Thyroid gland (tissue), 4 donors: ENCODE measurements at places on chromosomes 11 and 22. TPM values are rescaled to one million over a fixed set of nuclear protein-coding genes. Genes with fewer than 3 reads are reported as not detected.

The CABP7 gene
- not detected for total RNA-seq

The FOLR2 gene
- 7.2 TPM for total RNA-seq

The VSIG2 gene
- 33.1 TPM for total RNA-seq

The SBF1 gene
- total RNA-seq: 227 TPM

The TSSK2 gene
- not detected for total RNA-seq

The LARGE1 gene
- 15.2 TPM for total RNA-seq

- no peak overlapping the region for H3K4me3 ChIP-seq
- no peaks in the 10 kb centered on the region for H3K36me3 ChIP-seq
- H3K27ac ChIP-seq: no peak overlapping the region
- H3K4me1 ChIP-seq: no peaks in the 10 kb centered on the region
These were observed 49.3 kb downstream of the WT1 start for GRCh38 chr11:32385998-32386397.

DNA sequence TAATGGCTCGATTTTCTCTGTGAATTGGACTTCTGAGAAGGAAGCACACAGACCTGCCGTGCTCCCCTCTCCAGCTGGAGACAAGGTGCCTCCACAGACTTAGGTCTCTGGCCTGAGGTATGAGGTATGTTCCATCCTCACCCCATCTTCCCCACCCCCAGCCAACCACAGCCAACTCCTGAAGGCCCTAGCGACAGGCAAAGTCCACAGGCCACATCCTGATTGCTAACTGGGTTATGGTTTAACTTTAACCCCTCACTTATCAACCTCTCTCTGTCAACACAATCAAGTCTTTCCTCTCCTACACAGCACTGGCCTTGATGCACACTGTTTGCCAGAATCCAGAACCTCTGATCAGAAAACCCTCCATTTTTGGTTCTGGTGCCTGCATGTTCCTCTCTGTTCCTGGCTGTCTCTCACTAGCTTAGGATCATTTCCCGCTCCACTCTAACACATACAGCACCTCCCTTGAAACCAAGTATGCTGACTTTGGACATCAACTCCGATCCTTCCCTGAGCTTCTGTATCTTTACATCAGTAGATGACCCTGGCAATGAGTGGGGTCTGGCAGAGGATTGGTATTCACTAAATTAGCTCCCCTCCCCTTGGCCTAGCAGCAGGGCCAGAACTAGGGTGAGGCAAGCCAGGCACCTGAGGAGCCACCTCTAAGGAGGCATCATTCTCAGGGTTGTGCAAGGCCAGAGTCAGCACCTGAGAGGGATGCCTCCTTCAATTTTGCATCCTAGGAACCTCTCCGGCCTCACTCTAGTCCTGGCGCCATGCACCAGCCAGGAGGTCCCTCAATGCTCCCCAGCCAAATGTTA, 22.0 kb downstream of the JAML start:
- H3K4me1 ChIP-seq: peaks cover 8% of the 10 kb centered on the region
- DNase-seq: peak; percentile 6
- H3K36me3 ChIP-seq: no peaks in the 10 kb centered on the region
- no peaks in the 10 kb centered on the region for H3K27me3 ChIP-seq
- H3K27ac ChIP-seq: no peak overlapping the region

DNA sequence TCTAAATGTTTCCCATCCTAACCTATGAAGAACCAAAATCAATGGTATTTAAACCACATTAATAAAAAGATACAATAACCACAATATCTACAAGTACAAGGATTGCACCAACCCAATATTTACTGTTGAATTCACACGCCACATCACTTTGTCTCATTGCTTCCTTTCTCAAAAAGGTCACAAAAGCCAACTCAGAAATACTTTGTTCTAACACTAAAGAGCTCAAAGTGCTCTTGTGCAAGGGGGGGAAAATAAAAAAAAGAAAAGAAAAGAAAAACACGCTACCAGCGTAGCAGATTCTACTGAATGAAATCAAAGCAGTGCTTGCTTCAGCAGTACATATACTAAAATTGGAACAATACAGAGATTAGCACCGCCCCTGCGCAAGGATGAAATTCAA, 10.5 kb upstream of the ARHGAP32 start:
- DNase-seq: no peak
- peaks cover 3% of the 10 kb centered on the region for H3K4me1 ChIP-seq
- H3K27me3 ChIP-seq: no peaks in the 10 kb centered on the region
- H3K36me3 ChIP-seq: no peaks in the 10 kb centered on the region
- no peak overlapping the region for H3K4me3 ChIP-seq

- H3K27me3 ChIP-seq: no peaks in the 10 kb centered on the region
- no peaks in the 10 kb centered on the region for H3K4me1 ChIP-seq
- no peak overlapping the region for H3K27ac ChIP-seq
- H3K4me3 ChIP-seq: no peak overlapping the region
- no peaks in the 10 kb centered on the region for H3K36me3 ChIP-seq
These were observed 66.5 kb downstream of the CCDC34 start for GRCh38 chr11:27296497-27296896.

DNA sequence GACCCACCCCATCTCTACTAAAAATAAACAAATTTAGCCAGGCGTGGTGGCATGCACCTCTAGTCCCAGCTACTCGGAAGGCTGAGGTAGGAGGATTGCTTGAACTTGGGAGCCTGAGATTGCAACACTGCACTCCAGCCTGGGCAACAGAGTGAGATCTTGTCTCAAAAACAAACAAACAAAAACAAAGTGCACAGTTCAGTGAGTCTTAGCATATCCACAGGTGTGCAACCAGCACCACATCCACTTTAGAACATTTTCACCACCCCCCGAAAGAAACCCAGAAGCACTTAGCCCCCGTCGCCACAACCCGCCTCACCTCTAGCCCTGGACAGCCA, 27.4 kb downstream of the MB start:
- H3K4me1 ChIP-seq: peaks cover 27% of the 10 kb centered on the region
- no peaks in the 10 kb centered on the region for H3K36me3 ChIP-seq
- H3K27ac ChIP-seq: no peak overlapping the region
- H3K4me3 ChIP-seq: no peak overlapping the region

DNA sequence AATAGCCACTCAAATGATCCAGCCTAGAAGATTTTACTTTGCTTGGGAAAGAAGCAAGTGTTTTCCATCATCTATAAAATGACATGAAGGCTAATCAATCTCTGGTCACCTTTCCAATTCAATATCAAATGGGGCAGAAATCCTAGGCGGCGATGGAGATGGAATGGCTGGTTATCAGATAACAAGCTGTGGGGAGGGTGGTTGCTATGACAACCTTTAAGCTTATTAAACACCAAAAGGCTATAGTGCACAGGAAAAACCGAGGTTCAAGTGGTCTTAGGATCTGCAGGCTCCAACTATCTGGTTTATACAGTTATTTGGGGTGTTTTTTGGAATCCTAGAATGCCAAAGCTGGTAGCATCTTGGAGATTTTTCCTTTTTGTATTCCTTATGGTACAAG, 13.9 kb upstream of the BSX start:
- H3K27me3 ChIP-seq: no peaks in the 10 kb centered on the region
- H3K36me3 ChIP-seq: no peaks in the 10 kb centered on the region

- H3K27ac ChIP-seq: no peak overlapping the region
- H3K36me3 ChIP-seq: no peaks in the 10 kb centered on the region
- no peak for DNase-seq
- no peaks in the 10 kb centered on the region for H3K27me3 ChIP-seq
These were observed 14.1 kb upstream of the ALKBH3 start for GRCh38 chr11:43866520-43866919.

DNA sequence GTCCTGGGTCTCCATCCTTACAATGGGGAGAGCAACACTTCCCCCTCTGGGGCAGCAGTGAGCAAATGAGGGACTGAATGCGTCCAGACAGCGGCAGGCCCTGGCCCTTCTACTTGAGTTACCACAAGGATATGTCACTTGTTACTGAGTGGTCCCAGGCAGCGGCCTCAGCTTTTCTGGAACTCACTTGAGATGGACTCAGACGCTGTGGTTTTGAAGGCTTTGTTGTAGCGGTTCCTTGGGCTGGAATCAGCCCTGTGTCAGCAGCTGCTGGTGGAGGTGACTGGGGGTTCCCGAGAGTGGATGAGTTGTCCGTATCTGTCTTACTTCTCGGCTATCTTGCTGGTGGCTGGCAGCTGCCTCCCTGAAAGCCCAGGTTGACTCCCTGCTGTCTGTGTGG, 77.0 kb downstream of the MICAL2 start:
- peaks cover 41% of the 10 kb centered on the region for H3K4me1 ChIP-seq
- no peak overlapping the region for H3K27ac ChIP-seq
- no peaks in the 10 kb centered on the region for H3K36me3 ChIP-seq

DNA sequence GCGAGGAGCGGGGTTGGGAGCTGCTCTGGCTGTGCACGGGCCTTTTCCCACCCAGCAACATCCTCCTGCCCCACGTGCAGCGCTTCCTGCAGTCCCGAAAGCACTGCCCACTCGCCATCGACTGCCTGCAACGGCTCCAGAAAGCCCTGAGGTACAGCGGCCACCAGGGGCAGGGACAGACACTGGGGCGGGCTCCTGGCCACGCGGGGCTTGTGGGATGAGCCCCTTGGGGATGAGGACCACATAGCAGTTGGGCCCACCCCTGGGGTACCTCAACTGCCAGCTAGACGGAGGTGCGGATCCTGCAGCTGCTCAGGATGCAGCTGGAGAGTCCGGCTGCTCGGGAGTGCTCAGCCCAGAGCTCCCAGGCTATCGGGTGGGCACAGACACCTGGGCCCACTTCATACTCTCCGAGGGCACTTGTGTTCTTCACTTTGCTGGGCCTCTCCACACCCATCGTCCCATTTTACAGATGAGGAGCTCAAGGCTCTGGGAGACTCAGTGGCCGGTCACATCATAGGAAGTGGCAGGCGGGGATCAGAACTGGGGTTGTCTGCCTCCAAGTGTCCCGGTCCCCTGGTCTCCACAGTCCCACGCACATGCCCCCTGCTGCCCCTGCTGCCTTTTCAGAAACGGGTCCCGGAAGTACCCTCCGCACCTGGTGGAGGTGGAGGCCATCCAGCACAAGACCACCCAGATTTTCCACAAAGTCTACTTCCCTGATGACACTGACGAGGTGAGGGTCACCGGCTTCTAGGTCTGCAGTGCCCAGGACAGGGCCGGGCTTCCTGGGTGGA, 77.6 kb downstream of the MYO7A start:
- no peak overlapping the region for H3K27ac ChIP-seq
- H3K27me3 ChIP-seq: no peaks in the 10 kb centered on the region
- H3K4me3 ChIP-seq: no peak overlapping the region
- H3K36me3 ChIP-seq: no peaks in the 10 kb centered on the region
- no peak for DNase-seq

DNA sequence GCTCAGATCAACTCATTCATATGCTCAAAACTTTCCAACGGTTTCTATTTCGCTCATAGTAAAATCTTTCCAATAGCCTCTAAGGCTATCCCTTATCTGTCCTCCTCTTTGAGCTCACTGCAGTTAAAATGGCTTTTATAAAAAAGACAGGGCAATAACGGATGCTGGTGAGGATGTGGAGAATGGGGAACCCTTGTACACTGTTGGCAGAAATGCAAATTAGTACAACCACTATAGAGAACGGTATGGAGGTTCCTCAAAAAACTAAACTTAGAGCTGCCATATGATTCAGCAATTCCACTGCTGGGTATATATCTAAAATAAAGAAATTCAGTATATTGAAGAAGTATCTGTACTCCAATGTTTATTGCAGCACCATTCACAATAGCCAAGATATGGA, 345.6 kb downstream of the DLG2 start:
- H3K36me3 ChIP-seq: no peaks in the 10 kb centered on the region
- no peak for DNase-seq
- H3K27ac ChIP-seq: no peak overlapping the region
- H3K27me3 ChIP-seq: no peaks in the 10 kb centered on the region
- no peaks in the 10 kb centered on the region for H3K4me1 ChIP-seq

GRCh38 chr11:95084509-95084908, 5.1 kb upstream of the ENDOD1 start:
- H3K4me3 ChIP-seq: no peak overlapping the region
- no peak overlapping the region for H3K27ac ChIP-seq
- H3K36me3 ChIP-seq: no peaks in the 10 kb centered on the region
- DNase-seq: peak; percentile 28

- no peaks in the 10 kb centered on the region for H3K27me3 ChIP-seq
- H3K4me3 ChIP-seq: no peak overlapping the region
- H3K4me1 ChIP-seq: no peaks in the 10 kb centered on the region
- H3K27ac ChIP-seq: peak overlapping the region; percentile 82
- peak; percentile 92 for DNase-seq
These were observed 849 bp upstream of the APOBEC3B start for GRCh38 chr22:38981005-38981991.

DNA sequence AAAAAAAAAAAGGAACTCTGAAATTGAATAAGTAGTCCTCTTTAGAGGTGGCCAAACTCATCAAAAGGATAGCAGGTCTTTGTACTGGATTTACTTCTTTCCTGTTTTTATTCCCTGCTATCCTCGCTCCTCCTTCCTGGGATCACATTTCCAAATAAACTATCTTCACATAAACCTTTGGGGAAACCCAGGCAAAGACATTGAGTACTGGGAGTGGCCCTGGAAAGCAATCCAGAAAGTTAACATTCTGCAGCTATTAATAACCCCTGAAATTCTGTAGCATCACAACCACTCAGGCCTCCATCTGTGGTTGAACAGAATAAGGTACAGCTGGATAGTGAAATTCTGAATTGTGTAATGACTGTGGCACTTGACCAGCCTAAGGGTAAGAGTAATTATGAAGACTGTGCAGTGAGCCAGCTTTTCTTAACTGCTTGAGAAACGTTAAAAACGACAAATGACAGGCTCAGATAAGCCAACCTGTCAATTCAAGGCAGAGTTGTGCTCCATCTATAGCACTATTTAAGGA, 58.8 kb downstream of the ISX start:
- H3K4me3 ChIP-seq: no peak overlapping the region
- DNase-seq: no peak
- no peaks in the 10 kb centered on the region for H3K4me1 ChIP-seq
- H3K36me3 ChIP-seq: no peaks in the 10 kb centered on the region

DNA sequence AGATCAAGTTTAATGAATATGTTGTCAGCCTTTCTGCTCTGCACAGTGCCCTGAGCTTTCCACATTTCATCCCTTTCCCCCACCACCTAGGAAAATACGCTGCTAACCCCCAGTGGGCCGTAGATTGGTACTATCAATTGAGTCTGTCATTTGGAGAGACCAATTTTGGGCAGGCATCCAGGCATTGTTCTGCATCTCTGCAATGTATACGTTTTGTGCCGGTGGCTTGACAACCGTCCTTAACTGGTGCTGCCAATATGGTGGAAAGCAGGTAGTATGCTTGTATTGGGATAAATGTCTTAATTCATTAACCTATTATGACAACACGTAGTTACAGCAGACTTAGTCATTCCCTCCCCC, 1.3 kb downstream of the ELMOD1 start:
- H3K36me3 ChIP-seq: no peaks in the 10 kb centered on the region
- H3K4me3 ChIP-seq: no peak overlapping the region
- peaks cover 17% of the 10 kb centered on the region for H3K4me1 ChIP-seq
- no peaks in the 10 kb centered on the region for H3K27me3 ChIP-seq
- H3K27ac ChIP-seq: no peak overlapping the region
